Tibial artery (tissue), 4 donors: ENCODE measurements at places on chromosomes 2 and 18.

GRCh38 chr2:241750076-241750840 is 15.8 kb downstream of the D2HGDH start:
- no peak for DNase-seq

- DNase-seq: no peak
These were observed 120.6 kb upstream of the MYCN start for GRCh38 chr2:15819562-15820256.

- no peak for DNase-seq
These were observed 109.9 kb upstream of the RAB27B start for GRCh38 chr18:54718408-54718773.

GRCh38 chr18:8869696-8870095 is 164.3 kb downstream of the MTCL1 start:
- no peak for DNase-seq

GRCh38 chr2:75303227-75303626 is 103.9 kb upstream of the TACR1 start:
- no peak for DNase-seq

- no peak for DNase-seq
These were observed 32.1 kb downstream of the PPM1B start for GRCh38 chr2:44200759-44201158.

DNA sequence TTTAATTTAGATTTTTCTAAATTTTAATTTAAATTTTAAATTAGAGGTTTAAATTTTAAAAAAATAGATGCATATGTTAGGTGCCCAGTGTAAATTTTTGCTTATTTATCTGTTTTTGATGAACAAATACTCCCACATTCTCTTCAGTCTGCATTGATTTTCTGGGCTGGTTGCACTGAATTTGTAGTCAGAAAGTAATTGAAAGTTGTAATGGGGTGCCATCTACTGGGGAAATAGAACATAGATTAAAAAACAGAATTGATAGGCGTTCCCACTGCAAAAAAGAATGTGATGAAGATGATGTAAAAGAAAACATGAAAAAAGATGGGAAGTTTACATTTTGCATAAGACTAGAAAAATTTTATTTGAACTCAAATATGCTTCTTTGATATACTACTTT is 51.7 kb upstream of the CCDC85A start:
- DNase-seq: no peak

- no peak for DNase-seq
These were observed 198.1 kb downstream of the IKZF2 start for GRCh38 chr2:212953170-212953920.

DNA sequence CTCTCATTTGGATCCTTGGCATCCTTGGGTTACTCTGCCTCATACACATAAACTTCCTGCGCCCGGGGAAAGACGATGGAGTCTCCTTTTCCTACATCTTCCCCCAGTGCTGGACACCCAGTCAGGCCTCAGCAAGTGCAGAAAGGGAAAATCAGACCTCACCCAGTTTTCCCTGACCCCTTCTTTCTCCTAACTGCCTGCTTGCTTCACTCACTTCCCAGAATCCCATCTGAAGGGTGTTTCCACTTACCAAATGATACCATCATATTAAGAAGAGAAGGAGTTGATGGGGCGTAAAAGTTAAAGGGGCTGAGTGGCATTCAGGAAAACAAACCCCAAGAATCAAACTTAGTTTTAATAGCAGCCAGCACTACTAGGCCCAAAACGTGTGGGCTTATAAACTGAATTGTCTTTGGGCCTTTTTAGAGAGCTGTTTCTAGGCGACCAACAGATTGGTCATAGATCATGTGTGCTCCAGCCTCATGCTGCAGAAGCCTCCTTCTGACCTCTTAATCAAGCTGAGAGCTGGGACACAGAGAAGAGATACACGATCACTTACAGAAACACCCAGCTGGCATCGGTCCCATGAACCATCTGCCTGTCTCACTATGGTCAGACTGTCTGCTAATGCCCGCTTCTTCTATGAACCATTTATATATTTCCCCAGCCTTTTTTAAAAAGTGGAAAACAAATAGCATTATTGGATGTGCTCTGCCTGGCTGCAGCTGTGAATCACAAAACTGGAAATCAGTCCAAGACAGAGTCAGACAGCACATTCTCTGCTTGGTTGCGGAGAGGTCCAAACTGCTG is 165.7 kb upstream of the SLC14A2 start:
- peak; percentile 74 for DNase-seq
